GM10248 (cell line): ENCODE measurements at places on chromosomes 12 and 14.

DNA sequence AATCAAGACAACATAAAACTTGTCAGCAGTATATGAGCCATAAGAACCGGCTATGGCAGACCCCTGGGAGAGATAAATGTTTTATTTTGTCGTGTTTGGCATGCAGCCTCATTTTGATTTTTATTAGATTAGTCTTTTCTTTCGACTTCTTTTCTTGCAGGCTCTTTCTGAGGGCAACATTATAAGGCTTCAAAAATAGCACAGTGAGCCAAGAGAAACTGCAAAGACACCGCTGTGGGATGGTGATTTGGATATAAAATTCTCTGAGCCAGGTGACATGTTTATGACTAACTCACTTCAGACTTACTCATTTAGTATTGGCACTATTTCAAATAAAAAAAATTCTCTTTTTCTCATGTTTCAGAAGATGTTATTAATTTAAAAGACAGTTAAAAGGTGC is 96.8 kb upstream of the PKP2 start:
- DNase-seq, result no peak

- DNase-seq, result no peak
Observed at GRCh38 chr12:91346827-91347226, 164.2 kb upstream of the DCN start.

GRCh38 chr12:25495331-25496097 is 57.6 kb downstream of the LMNTD1 start:
- DNase-seq, result no peak

DNA sequence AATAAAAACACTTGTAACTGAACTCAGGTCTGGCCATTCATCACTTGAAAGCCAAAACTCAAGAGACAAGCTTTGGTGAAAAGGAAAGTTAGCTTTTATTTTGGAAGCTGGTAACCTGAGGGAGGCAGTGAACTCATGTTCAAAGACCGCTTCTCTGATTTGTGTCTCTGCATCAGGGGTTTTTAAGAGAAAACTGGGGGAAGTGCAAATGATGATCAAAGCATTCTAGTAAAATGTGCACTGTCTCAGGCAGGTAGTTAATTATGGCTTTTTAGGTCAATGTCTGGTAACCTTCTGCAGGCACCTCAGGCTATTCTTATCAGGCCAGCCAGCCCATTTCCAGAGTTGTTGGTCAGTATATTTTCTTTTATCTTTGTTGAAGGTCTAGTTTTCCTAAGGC is 162.2 kb downstream of the SYT10 start:
- no peak for DNase-seq

- DNase-seq, result no peak
Observed at GRCh38 chr12:88706286-88706685, 126.0 kb upstream of the KITLG start.

DNA sequence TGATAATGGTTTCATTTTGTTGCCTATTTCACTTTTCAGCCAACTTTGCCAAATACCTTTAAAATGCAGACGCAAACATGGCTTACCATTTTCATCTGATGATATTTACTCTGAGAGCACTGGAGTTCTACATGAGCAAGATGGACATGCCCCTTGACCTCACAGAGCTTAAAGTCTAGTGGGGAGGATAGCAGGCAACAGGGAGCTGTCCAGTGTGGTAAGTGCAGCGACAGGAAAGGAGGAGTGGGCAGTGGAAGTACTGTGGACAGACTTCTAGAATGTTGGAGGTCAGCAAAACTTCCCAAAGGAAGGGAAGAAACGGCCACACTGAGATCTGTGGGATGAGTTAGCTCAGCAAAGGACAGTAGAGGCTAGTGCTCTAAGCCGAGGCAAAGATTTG is 25.3 kb downstream of the LRIG3 start:
- DNase-seq, result no peak

- peak; percentile 12 for DNase-seq
Observed at GRCh38 chr12:67515679-67516340, 132.7 kb upstream of the DYRK2 start.

GRCh38 chr12:42281278-42281677 is 43.2 kb upstream of the YAF2 start:
- DNase-seq, result no peak

DNA sequence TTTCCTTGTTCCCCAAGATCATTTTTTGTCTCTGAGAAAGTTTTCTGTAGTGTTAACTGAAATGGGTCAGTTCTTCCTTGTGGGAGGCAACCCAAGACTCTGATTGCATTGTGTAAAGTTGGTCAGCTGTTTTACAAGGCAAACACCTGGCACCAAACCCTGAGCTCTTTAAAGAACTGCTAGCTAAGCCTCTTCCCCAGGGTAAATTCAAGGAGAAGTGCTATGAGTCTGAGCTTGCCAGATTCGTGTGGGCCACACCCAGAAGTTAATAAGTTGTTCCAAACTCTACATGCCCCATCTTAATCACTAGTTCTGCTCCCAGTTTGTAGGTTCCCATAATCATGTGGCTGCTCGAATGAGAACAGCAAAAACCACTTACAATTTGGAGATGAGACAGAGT is 214.5 kb downstream of the BTG1 start:
- DNase-seq, result no peak

DNA sequence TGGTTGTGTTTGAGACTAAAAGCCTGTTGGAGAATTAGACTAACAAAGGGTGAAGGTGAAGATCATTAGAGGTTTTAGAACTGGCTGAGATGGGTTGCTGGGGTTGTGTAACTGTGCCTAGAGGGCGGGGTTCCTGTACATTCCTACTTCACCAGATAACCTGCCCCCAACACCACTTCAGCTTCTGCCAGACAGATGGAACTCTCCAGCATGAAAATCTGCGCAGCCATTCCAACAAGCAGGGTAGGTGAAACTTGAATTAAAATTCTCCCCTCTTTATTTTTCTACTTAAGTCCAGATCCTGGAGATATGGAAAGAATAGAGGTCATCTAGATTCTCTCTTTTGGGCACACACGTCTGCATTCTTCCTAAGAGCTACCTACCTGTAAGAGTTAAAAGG is 6.0 kb downstream of the FOXG1 start:
- DNase-seq, result no peak

- no peak for DNase-seq
Observed at GRCh38 chr14:32932302-32932913, 6.3 kb upstream of the NPAS3 start.

DNA sequence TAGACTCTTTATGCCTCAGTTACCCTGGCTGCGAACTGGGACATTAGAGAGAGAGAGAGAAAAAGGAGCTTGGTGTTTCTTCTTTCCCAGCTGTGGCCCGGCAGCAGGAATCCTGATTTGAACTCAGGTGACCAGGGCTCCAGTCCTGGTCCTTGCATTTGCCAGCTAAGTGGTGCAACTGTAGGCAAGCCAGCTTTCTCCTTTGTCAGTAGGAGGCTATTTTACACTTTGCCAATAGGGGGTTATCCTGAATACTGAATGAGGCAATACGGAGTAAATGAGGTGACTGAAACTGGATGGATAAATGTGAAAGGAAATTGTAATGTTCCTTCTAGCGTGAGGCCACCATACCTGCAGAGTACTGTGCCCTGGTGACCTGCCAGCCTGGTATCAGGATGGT is 27.8 kb downstream of the KCNA5 start:
- no peak for DNase-seq

GRCh38 chr14:37223947-37224474 is 26.3 kb downstream of the MIPOL1 start:
- DNase-seq, result no peak

GRCh38 chr14:69535230-69535848 is 39.3 kb downstream of the CCDC177 start:
- no peak for DNase-seq
